ENCODE measurements at places on chromosomes 1 and 21. TPM values are rescaled to one million over a fixed set of nuclear protein-coding genes. Genes with fewer than 3 reads are reported as not detected.

The C1orf116 gene
- total RNA-seq: 0.11 TPM

The ZRANB2 gene
- total RNA-seq: 31.7 TPM

The OR10K2 gene
- not detected for total RNA-seq

The LRIF1 gene
- 22.9 TPM for total RNA-seq

The FUCA1 gene
- total RNA-seq: 21.6 TPM

The RGS7 gene
- 0.27 TPM for total RNA-seq

The DMRTA2 gene
- 24.9 TPM for total RNA-seq

The NPHS2 gene
- not detected for total RNA-seq

The FMO3 gene
- 1.8 TPM for total RNA-seq

The ZMYND12 gene
- not detected for total RNA-seq

The SUMO3 gene
- total RNA-seq: 98.9 TPM

The HOOK1 gene
- total RNA-seq: 1.1 TPM

The DNALI1 gene
- 3.8 TPM for total RNA-seq

The GBP6 gene
- total RNA-seq: 0.11 TPM

The IGSF9 gene
- 2.7 TPM for total RNA-seq

The SELL gene
- total RNA-seq: 7.3 TPM

The CFHR5 gene
- not detected for total RNA-seq

The WDR3 gene
- total RNA-seq: 105 TPM

The GJC2 gene
- 0.17 TPM for total RNA-seq

The MANEAL gene
- 4.4 TPM for total RNA-seq

The ELAPOR1 gene
- 0.33 TPM for total RNA-seq

The IFI44 gene
- total RNA-seq: 171 TPM

The RGS8 gene
- total RNA-seq: not detected

The CD1B gene
- not detected for total RNA-seq

The TNFSF18 gene
- 1.2 TPM for total RNA-seq

The FLG2 gene
- not detected for total RNA-seq

The FAM72D gene
- total RNA-seq: 5.5 TPM
